ENCODE measurements at places on chromosomes 6 and 20. TPM values are rescaled to one million over a fixed set of nuclear protein-coding genes. Genes with fewer than 3 reads are reported as not detected.

The MUC21 gene
- total RNA-seq, result 1.0 TPM

The HECA gene
- total RNA-seq, result 36.1 TPM

The LHFPL5 gene
- total RNA-seq, result not detected

The RBBP9 gene
- total RNA-seq, result 14.9 TPM

The TRIM15 gene
- total RNA-seq, result not detected

The CDH26 gene
- 0.93 TPM for total RNA-seq

The ADGRF5 gene
- 11.7 TPM for total RNA-seq

The CCN2 gene
- total RNA-seq, result 691 TPM

The SLC22A3 gene
- 11.8 TPM for total RNA-seq

The RIN2 gene
- 89.5 TPM for total RNA-seq

The SLC22A2 gene
- total RNA-seq, result not detected

The PGC gene
- not detected for total RNA-seq
